Stimulated activated CD8-positive, alpha-beta memory T cell treated with anti-CD3 and anti-CD28 coated beads, Interleukin-2, amount 100 ng/mL, for 1 hour (primary cell): ENCODE measurements at places on chromosomes 7 and 10.
A peak's percentile ranks its signal among the peaks of the same experiment; 100 is the strongest.

DNA sequence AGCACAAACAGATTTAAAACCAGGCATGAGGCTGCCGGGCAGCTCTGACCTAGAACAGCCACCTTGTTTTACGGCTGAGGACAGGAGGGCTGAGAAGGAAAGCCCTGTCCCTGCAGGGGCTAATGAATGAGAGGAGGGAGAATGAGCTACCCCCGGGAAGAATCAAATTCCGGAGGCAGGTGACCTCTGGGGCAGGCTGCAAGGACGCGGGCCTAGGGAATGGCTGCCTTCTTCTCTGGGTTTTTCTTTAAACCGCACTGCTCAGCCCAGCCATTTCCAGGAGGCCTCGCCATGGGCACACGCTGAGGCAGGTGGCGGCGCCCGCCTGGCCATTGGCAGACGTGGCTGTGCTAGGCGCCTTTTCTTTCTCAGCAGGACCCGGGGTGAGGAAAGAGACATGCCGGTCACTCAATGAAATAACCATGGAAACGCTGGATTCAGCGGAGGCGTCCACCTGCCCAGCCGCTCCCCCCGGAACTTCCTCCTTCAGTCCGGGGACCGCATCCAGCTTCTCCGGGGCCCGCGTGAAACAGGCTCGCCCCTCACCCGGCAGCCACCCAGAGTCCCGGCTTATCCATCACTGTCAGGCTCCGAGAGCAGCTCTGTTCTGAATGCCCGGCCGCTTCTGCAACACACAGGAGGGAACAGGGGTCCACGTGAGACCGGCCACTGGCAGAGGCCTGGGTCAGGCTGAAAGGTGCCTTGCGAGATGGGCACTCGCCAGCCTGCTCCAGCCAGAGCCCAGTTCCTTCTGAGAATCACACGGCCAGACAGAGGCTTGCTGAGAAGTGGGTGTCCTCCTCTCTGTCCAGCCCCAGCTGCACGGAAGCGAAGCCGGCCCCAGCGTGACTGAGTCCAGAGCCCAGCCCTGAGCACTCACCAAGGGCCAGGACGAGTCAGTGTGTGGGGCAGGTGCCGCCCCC, 82.1 kb downstream of the PDGFA start:
- DNase-seq, result no peak

DNA sequence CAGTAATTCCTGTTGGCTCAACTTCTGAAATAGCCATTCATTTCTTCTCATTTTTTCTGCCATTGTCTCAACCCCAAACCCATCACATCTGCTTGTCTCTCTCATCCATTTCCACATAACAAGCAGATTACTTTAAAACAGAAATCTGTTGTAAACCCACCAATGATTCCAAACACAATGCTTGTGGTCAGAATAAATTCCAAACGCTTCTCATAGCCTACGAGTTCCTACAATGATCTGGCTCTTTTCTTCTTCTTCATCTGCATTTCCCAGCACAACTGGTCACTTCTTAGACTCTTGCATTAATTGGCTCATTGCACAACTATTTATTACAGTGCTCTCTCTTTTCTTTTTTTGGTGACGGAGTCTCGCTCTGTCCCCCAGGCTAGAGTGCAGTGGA, 364.1 kb downstream of the GATA3 start:
- no peak for DNase-seq

- DNase-seq, result no peak
These were observed 12.6 kb upstream of the WDFY4 start for GRCh38 chr10:48671914-48672595.

DNA sequence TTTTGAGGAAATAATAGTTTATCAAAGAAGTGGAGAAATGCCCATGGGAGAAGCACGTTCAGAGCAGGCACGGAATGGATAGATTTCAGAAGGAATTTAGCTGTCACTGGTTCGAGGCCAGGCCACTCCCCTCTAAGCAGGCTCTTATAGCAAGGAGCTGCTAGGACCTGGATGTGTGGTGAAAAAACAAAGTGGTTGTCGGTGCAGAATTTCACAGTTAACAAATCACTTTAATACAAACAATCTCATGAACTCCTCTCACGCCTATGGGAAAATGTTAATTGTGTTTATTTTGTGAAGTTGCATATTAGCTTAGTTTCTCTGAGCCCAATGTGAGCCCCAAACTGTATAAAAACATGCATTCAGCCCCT, 176.3 kb downstream of the PKD1L1 start:
- no peak for DNase-seq

DNA sequence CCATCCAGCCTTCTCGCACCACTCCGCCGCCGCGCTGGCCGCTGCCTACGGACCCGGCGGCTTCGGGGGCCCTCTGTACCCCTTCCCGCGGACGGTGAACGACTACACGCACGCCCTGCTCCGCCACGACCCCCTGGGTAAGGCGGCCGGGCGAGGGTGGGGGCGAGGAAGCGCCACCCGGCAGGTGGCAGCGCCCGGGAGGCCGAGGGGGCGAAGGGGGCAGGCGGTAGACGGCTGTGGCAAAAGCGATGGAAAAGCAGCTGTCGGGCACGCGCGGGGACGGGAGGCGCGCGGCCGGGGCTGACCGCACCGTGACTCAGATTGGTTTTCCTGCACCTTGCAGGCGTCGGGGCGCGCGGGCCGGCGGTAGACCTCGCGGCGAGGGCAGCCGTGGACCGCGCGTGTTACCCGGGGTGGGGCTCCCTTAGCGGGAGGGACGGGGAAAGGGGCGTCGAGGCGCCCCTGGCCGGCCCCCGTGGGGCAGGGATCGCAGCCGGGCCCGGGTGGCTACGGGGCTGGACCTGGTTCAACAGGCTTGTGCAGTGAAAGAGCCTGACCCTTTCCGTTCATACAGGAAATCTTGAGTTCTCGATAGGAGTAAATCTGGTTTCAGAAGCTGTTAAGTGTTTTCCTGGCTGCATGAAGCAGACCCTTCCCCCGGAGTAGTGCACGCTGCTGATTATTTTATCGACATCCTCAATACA, 608 bp downstream of the HHEX start:
- DNase-seq, result peak; percentile 54

- DNase-seq, result no peak
These were observed 148.8 kb downstream of the MBL2 start for GRCh38 chr10:52623761-52624160.
